ENCODE measurements at places on chromosomes 7 and 10.
A peak's percentile ranks its signal among the peaks of the same experiment; 100 is the strongest.

- DNase-seq, result no peak
Measured at GRCh38 chr7:131145026-131145425, 182.7 kb upstream of the MKLN1 start.

DNA sequence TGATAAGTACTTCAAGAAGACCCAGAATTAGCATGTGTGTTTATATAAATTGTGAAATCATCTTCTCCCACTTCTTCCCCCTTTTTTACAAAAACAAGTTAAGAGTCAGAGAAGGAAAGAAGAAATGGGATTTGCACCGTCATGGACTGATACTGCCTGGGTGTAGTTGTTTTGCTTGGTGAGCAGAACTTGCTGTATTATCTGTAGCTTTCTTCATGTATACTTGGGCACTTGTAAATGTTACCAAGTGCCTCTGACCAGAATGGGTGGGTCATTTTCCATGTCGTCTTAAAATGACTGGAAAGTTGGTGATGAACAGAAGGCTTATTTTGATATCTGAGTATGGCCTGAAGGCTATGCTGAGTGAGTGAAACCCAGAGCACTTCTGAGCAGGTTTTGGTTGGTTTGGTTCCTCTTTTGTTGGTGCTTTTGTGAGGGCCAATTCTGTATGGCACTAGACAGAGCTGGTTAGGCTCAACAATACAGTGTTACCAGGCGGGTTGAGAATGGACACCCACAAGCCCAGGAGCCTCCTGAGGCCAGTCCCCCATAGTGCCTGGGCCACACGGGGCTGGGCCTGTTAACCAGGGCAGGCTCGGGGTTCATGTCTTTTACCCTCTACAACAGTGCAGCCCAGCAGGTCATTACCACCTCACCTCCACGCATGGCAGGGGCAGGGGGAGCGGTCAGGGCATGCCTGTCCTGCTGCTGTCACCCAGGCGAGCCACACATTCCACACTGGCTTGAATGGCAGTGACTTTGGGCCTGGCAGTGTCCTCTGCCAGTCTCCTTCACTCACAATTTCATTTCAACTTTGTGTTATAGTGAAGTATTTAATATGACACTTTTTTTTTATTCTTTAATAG is 115.1 kb downstream of the CCNY start:
- DNase-seq, result peak; percentile 60

DNA sequence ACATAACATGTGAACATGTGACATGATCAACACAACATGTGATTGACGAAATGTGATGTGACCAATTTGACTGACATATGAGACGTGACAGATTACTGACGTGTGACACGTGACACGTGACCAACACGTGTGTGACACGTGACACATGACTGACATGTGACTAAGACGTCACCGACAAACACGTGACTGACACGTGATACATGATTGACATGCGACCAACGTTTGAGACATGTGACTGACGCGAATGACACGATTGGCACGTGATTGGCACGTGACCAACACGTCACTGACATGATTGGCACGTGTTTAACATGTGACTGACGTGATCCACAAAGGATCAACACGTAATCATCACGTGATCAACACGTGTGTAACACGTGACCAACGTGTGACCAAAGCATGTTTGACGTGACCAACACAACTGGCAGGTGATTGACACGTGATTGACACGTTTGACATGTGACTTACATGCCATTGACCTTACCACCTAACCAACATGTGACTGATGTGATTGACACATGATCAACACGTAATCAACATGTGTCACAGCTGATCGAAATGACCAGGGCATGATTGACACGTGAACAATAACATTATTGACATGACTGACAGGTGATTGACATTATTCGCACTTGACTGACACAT is 23.7 kb downstream of the CRPPA start:
- DNase-seq, result no peak

DNA sequence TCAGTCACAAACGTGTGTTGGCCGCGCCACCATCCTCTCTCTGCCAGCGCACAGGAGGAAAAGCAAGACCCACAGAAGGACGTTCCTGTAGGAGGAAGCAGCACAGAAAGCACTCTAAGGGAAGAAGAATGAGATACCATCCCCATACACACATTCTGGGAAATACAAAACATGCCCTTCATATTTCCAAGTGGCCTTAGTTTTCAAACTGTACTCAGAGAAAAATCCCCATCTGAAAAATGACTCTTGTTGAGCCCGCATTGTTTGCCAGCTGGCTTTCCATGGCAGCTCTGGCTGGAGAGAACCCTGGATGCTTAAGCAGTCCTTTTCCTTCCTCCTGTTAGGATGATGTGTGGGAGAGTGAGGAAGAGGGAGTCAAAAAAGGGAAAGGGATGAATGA is 33.1 kb downstream of the MTURN start:
- no peak for DNase-seq

GRCh38 chr10:73338801-73339368 is 19.8 kb downstream of the CFAP70 start:
- no peak for DNase-seq

DNA sequence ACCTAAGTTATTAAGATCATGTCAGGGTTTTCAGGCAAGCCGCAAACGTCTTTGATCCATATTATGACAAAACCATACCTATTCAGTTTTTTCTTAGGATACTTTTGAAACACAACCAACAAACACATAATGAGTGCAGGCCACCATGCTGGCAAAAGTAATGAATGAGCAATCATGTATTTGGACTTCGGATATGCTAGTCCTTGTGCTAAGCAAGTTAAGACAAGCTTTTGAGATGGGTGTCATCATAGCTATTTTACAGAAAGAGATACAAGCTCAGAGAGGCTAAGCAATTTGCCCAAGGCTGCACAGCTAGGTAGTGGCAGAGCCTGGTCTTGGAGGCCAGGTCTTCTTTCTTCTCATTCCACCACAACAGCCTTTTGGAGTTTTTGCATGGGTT is 12.5 kb upstream of the KCNK18 start:
- no peak for DNase-seq
